ENCODE measurements at places on chromosomes 6 and 20.

GRCh38 chr6:152236370-152237097, 400.6 kb downstream of the SYNE1 start:
- no peak overlapping the region for H3K4me3 ChIP-seq
- no peaks in the 10 kb centered on the region for H3K36me3 ChIP-seq
- no peaks in the 10 kb centered on the region for H3K27me3 ChIP-seq
- H3K4me1 ChIP-seq: no peaks in the 10 kb centered on the region
- DNase-seq: no peak

DNA sequence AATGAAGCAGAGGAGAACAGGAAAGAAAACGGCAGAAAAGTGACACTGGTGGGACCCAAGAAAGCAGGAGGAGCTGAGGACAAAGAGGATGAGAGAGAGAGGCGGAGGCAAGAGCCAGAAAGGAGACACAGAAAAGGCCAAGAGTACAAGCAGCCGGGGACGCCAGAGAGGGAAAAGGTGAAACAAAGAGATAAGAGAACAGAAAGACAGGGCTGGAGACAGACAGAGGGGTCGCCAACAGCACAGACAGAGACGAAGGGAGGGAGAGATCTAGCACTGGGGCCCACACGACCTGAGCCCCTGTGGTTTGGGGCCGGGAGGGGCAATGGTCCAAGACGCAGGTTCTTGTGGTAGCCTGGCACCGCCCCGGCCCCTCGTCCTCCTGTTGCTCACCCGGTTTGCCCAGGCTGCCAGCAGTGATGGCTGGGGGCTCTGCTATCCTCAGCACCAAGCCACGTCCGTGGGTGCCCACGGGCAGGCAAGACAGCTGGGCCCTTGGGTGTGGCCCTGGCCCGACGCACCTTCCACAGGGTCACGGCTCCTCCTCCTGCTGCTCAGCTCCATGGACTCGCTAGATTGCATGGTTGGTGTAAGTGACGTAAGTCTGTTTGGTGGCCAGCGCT, 123.5 kb downstream of the GRM4 start:
- H3K4me1 ChIP-seq: no peaks in the 10 kb centered on the region
- H3K4me3 ChIP-seq: no peak overlapping the region
- no peaks in the 10 kb centered on the region for H3K36me3 ChIP-seq
- H3K27me3 ChIP-seq: no peaks in the 10 kb centered on the region
- no peak for DNase-seq
- no peak overlapping the region for H3K27ac ChIP-seq

- H3K27ac ChIP-seq: no peak overlapping the region
- no peak overlapping the region for H3K4me3 ChIP-seq
- DNase-seq: no peak
- no peaks in the 10 kb centered on the region for H3K4me1 ChIP-seq
Measured at GRCh38 chr6:20574355-20574754, 40.1 kb downstream of the CDKAL1 start.

DNA sequence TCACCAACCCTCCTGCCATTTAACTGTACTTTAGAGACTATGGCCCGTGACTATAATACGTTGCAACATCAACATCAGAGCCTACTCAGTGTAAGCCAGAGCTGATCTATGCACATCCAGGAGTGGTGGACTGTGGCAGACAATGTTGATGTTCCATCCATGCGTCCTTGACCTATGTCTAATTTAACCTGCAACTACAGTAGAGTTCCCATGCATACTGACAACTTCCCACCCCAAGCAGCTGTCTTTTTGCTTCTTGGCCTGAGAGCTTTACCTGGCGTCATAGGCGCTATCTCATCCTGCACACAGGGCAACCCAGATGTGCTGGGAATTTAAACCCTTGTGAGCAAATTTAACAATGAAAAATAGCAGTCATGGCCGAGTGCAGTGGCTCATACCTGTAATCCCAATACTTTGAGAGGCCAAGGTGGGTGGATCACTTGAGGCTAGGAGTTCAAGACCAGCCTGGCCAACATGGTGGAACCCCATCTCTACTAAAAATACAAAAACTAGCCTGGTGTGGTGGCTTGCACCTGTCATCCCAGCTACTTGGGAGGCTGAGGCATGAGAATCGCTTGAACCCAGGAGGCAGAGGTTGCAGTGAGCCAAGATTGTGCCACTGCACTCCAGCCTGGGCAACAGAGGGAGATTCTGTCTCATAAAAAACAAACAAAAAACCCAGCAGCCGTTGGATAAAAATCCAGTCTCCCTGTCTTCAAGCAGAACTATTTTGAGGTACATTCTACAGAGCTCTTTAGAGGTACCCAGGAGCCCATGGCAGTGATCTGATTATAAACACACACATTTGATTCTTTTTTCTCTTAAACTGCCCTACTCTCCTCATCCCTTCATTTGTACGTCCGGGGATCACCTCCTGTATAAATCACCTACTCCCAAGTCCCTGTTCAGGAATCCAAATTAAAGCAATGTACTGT, 22.0 kb downstream of the PERP start:
- H3K27ac ChIP-seq: no peak overlapping the region
- no peaks in the 10 kb centered on the region for H3K36me3 ChIP-seq
- no peak for DNase-seq

- no peaks in the 10 kb centered on the region for H3K4me1 ChIP-seq
- no peaks in the 10 kb centered on the region for H3K27me3 ChIP-seq
- no peak overlapping the region for H3K27ac ChIP-seq
- no peak for DNase-seq
- no peak overlapping the region for H3K4me3 ChIP-seq
Measured at GRCh38 chr6:119669221-119669620, 319.7 kb upstream of the MAN1A1 start.

DNA sequence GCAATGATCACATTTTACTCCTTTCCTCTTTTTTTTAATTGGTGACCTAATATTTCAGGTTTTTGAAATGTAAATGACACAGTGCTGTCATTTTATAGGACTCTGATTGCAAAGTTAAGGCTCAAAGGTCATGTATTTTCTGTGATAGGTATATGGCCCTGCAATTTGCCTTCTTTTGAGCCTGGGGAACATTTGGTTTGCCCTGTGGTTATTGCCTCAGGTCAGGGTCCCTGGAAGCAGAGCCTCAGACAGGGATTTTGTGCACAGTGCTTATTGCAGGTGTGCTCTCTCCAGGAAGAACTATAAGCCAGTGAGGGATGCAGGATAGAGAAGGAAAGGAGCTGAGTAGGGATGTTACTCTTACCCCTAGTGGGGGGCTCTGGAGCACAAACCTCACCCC, 229.3 kb upstream of the ECI2 start:
- no peaks in the 10 kb centered on the region for H3K27me3 ChIP-seq
- H3K4me1 ChIP-seq: no peaks in the 10 kb centered on the region
- H3K27ac ChIP-seq: no peak overlapping the region
- H3K36me3 ChIP-seq: no peaks in the 10 kb centered on the region
- DNase-seq: no peak
- no peak overlapping the region for H3K4me3 ChIP-seq

All from uterus (tissue), 4 donors.